ENCODE measurements at places on chromosomes 4 and X. TPM values are rescaled to one million over a fixed set of nuclear protein-coding genes. Genes with fewer than 3 reads are reported as not detected.

The HMGB3 gene
- 26.7 TPM for total RNA-seq

The CXCL3 gene
- 1.1 TPM for total RNA-seq

DNA sequence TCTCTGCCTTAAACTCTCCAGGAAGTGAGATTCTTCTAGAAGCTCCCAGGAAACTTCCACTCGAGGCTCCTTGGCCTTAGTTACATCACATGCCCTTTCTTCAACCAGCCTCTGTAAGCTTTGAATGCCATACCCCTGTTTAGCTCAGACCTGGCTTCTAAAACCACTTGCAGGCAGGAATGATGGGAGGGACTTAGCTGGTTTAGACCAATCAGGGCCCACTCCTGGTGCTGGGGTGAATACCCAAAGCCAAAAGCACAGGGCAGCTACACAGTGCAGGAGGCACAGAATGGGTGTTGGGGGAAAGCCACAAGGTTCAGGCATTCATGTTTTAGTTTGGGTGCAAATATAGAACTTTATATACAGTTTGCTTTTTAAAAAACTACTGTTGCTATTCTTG lies 296.2 kb downstream of the FRMPD4 start:
- DNase-seq = no peak

- DNase-seq = no peak
Observed at GRCh38 chr4:110675426-110675825, 52.5 kb upstream of the PITX2 start.

DNA sequence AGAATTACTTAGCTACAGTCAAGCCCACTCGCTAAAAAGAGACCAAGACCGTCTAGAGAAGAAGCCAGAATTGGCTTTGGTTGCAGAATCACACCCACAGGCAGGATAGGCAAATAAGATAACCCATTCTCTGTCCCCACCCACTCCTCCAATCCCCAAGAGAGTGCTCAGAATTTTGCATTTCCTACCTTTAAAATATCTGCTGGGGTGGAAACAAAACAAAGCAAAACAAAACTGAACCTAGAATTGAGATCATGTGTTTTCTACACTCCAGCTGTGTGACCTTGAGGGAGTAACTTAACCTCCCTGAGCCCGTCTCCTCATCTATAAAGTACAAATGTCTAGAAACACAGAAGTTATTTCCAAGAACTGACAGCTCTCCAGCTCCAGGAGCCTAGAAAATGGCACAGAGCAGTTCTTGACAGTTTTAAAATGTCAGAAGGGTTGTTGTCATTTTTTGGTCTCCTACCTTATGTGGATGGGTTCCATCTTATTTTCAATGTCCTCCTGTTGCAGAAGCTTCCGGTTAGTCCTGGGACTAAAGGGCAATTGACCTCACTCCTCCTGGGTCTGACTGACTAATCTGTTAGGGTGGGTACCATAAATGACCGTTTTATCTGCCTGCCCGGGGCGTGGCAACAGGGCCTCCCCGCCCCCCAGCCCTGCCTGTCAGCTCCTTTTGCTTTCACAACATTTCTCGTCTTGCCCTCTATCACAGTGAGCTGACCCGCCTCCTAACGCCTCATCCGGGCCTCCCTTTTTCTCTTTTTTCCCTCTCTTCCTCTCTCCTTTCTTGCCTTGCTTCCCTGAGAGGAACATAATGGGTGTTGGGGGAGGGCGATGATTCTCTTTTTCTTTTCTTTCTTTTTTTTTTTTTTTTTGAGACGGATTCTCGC lies 114.0 kb downstream of the RBM47 start:
- peak; percentile 88 for DNase-seq

- DNase-seq = no peak
Observed at GRCh38 chr4:90474484-90474883, 347.3 kb downstream of the CCSER1 start.

DNA sequence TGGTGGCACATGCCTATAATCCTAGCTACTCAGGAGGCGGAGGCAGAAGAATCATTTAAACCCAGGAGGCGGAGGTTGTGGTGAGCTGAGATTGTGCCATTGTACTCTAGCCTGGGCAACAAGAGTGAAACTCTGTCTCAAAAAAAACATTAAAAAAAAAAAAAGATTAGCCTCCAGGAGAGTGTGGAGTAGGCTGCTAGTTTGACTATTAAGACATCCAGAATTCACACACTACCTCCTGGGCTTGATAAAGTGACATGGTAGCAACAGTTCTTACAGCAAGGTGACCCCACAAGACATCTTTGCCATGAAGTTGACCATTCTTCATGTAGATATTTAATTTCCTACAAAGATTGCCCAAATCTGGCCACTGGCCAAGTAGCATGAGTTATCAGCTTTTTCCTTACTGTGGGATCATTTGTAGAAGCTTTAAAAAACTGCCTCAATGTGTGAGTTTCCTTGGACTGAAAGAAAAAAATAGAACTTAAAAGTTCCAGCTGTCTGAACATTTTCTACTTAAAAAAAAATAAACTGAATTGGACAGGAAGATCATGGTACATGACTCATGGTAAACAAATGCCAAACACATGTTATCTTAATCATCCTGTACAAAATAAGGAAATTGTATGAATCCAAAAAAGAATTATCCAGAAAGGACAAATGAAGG lies 35.3 kb upstream of the SPRY1 start:
- peak; percentile 32 for DNase-seq
